Heart left ventricle (tissue), 16 donors: ENCODE measurements at places on chromosomes 7 and 10.

GRCh38 chr10:124065382-124066125, 27.8 kb downstream of the CHST15 start:
- no peak for DNase-seq

GRCh38 chr10:75959209-75959608, 527.8 kb downstream of the LRMDA start:
- DNase-seq, result no peak

- no peak for DNase-seq
Observed at GRCh38 chr7:157780721-157781120, 443.9 kb downstream of the DNAJB6 start.

- DNase-seq, result no peak
Observed at GRCh38 chr7:106568680-106569499, 92.1 kb downstream of the CCDC71L start.

GRCh38 chr10:120475844-120476791, 19.1 kb downstream of the PLPP4 start:
- no peak for DNase-seq

DNA sequence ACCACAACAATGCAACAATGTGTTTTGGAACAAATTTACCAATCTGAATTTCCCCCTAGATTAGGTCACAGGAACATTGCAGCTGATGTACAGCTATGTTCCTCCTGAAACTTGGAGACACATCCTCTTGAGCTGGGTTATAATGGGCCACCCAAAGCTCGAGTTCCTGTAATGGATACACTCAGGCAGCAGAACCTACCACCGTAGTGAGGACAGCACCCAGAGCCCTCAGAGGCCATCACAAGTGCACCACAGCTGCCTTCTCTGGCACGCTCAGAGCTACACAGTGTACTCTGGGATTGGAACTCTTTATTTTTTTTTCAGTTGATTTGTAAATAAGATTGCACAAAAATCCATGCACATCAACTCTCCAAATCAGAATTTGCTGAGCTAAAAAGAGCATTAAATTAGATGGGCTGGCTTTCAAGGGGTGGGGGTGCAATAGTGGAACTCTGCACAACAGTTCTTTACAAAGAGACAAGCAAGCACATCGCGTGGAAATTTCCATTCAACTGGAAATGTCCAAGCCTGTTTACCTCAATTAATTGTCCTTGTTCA, 56.7 kb downstream of the EGFR start:
- peak; percentile 65 for DNase-seq

- DNase-seq, result no peak
Observed at GRCh38 chr7:87369216-87369615, 23.8 kb downstream of the CROT start.

DNA sequence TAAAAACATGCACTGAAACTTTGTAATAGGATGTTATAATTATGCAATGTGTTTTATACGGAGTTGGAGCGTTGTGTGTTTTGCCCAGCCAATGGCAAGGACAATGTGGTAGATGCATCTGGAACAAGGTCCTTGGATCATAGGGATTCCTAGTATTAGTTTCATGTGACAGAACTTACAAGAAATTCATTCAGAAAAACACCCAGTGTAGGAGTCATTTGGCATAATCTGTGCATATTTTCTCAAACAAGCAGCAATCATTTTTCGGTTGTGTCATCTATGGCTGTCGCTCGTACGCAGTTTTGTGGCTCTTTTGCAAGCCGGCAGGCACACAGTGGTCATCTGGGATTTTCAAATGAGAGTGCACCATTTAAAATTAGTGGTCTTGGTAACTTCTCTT, 19.8 kb downstream of the CREB5 start:
- DNase-seq, result no peak

DNA sequence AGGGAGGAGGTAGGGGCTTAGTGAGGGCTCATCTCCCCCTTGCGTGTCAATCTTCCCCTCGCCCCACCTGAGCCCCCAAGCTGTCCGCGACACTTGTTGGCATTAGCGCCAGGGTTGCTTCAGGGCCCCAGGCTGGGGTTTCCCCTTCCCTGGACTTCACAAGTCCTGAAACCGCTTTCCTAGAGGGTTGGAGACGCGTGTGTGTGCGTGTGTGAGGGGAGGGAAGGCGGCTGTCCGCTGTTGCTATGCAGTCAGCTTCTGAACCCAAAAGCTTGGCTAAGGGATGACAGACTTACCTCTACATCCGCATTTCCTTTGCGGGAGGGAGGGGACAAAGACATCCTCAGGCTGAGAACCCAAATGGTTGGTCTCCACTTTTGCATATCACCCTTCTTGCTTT, 803 bp downstream of the GOLGA7B start:
- no peak for DNase-seq

DNA sequence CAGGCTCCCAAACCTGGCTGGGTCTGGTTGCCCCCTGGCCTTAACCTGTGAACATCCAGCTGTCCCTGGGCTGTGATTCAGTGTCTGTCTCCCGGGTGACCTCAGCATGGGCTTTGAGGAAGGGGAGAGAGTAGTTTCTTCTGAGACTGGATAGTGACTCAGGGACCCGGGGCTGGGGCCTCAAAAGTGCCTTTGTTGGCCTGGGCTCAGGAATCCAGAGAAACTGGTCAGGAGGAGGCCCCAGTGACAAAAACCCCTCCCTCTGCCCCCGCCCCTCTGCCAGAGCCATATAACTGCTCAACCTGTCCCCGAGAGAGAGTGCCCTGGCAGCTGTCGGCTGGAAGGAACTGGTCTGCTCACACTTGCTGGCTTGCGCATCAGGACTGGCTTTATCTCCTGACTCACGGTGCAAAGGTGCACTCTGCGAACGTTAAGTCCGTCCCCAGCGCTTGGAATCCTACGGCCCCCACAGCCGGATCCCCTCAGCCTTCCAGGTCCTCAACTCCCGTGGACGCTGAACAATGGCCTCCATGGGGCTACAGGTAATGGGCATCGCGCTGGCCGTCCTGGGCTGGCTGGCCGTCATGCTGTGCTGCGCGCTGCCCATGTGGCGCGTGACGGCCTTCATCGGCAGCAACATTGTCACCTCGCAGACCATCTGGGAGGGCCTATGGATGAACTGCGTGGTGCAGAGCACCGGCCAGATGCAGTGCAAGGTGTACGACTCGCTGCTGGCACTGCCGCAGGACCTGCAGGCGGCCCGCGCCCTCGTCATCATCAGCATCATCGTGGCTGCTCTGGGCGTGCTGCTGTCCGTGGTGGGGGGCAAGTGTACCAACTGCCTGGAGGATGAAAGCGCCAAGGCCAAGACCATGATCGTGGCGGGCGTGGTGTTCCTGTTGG, at the start of gene CLDN4:
Gene CLDN4, plus strand, starts transcription at position 316 of the 903 bp plus-strand sequence. Its CDS starts 206 bp downstream, at position 522.
- DNase-seq, result peak; percentile 39

- peak; percentile 60 for DNase-seq
Observed at GRCh38 chr7:30920021-30920583, 8.4 kb downstream of the AQP1 start.

DNA sequence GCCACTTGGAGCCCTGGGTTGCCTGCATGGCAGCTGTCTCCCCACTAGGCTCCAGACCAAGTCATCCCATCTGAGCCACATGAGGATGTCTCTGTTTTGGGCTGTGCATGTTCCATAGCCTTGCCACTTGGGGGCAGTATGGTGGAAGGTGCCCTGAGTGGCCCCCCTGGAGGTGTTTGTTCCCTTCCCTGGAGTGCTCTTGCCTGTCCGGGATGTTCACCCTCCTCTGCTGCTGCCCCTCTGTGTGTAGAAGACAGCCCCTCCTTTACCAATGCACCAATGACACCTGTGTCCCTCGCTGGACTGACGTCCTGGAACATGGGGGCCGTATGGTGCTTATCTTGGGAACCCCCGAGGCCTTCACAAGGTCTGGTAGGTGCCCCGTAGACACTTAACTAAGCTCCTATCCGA, 100.2 kb downstream of the ACTR3B start:
- DNase-seq, result no peak

DNA sequence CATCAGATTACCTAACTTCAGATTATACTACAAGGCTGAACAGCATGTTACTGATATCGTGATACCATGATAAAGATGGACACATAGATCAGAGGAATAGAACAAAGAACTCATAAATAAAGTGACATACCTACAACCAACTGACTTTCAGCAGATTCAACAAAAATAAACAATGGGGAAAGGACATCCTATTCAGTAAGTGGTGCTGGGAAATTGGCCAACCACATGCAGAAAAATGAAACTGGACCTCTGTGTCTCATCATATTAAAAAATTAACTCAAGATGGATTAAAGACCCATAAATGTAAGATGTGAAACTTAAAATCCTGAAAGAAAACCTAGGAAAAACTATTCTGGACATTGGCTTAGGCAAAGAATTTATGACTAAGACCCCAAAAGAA, 158.6 kb downstream of the ZEB1 start:
- no peak for DNase-seq

GRCh38 chr7:98755138-98755898, 114.5 kb downstream of the TMEM130 start:
- DNase-seq, result no peak

DNA sequence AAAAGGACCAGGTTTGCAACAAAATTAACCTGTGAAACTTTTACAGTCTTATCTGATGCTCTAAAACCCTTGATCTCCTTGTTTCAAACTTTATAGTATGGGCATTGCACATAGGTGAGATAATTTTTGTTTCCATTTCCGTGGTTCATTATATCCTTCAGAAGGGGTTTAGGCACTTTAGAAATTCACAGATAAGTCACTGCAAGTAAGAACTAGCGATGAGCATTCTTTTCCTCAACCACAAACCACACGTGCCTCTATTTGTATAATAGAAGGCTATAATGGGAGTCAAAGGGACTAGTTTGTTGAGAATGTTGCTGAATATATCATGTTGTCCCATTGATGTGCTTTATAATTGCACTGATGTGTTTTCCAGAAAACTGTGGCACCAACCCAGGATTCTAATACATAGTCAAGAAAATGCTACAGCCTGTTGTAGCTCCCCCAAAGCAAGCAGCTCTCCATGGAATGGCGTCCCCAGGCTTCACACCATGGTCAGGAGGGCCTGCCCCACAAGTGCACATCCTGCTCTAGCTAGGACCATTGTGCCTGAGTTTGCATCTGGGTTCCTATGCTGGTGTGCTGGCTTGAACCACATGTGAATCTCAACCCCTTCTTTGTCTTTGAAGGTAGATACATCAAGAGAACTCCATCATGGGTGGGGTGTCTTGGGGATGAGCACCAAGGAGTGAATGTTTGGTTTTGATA, 14.0 kb upstream of the ATXN7L1 start:
- no peak for DNase-seq

GRCh38 chr7:36129048-36129534, 24.0 kb upstream of the EEPD1 start:
- no peak for DNase-seq

- no peak for DNase-seq
Observed at GRCh38 chr7:122919643-122920181, 33.5 kb upstream of the CADPS2 start.

DNA sequence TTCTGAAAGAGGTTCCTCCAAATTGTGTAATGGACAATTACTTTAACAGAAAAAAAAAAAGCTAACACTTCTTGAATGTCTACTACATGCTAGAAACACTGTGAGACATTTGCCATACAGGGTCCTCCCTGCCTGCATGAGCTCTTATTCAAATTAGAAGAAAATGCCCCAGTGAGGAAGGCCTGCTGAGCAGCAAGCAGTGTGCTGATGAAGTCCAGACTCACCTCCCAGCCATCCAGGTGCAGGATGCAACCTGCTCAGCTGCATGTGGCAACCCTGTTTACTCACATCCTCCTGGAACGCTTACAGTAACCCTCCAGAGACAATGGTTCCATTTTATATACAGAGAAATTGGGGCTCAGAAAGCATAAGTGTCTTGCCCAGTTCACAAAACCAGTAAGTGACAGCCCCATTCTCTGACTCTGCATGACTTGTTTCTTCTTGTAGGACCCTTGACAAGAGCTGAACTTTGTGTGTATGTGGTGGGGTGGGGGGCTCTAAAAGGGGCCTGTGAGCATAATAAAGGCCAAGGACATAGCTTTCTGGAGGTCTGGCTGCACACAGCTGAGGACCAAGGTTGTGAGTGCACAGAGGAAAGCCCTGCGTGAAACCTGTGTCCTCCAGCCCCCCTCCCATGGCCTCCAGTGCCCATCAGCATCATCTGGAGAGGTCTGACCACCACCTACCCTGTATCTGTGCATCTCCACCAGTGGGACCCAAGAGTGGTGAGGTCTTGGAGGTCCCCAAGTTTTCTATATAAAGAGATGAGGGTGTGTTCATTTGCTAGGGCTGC, 387.8 kb downstream of the GRID1 start:
- no peak for DNase-seq

DNA sequence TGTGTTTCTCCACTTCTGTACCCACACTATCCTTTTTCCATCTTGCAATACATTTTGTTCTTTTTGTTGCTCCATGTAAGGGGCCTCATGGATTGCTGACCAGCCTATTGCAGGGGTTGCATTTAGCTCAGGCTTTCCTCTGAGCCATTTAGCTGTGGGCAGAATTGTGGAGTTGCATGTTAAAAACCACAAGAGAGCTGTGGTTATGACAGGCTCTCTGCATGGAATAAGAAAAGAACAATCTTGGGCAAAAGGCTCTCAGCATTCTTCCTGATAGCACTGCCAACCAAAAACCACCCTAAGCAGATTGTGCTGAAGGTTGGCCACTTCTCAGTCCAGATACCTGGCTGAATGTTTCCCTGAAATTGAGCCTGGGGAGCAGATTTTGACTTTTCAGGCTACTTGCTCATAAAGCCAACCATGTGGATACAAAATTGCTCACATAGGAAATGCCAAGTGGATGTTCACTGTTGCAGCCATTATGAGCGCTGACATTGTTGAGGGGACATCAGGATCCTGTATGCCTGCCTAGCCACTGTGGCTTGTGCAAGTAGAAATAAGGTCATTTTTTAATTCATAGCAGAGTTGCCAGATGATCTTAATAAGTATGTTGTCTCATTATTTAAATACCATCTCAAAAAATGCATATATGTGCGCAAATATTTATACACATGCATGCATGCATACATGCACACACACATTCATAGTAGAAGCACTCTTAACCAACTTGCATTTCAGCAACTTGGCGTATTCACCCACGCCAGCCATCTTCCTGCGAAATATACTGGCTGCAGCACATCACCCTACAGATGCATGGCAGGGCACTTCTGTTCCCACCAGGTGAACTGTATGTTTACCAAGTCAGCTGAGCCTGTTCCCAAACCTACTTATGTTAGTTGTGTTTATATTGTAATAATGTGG, 695.4 kb downstream of the LRMDA start:
- DNase-seq, result no peak

GRCh38 chr7:81433206-81433605, 336.6 kb downstream of the HGF start:
- no peak for DNase-seq

DNA sequence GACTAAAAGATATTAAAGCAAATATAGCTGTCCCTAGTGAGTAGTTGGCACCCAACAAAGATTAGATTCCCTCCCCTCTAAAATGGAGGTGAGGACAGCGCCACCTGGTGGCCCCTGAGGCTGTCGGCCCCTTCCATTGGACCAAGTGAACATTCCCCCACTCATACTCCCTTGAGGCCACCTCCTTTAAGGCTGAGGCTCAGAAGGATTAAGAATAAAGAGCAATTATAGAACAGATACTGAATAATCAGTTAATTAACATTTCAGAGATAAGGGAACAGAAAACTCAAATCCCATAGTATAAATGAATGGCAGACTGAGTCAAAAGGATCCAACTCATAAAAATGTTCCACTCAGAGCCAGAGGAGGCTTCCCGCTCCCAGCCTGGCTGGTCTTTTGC, 130.4 kb upstream of the GHITM start:
- DNase-seq, result no peak
